CD4-positive, alpha-beta T cell treated with Interleukin-2 at 100 ng/mL for 4 hours (primary cell): ENCODE measurements at places on chromosomes 12 and 14.

DNA sequence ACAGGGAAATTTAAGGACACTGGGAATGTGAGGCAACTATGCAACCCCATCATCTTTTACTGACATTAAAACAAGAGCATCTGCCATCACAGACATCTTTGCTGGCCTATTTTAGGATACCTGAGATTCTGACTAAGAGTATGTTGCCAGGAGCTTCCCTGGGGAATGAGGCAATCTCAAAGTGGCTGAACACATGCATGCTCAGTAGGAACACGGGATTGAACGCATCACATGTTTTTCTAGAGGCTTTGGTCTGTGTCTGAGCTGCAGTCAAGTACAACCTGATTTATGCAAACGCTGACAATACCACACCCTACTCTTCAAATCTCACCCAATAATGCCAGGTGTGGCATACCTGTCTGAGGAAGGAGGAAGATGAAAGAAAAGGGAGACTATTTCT, 416.5 kb downstream of the NELL2 start:
- DNase-seq: no peak

DNA sequence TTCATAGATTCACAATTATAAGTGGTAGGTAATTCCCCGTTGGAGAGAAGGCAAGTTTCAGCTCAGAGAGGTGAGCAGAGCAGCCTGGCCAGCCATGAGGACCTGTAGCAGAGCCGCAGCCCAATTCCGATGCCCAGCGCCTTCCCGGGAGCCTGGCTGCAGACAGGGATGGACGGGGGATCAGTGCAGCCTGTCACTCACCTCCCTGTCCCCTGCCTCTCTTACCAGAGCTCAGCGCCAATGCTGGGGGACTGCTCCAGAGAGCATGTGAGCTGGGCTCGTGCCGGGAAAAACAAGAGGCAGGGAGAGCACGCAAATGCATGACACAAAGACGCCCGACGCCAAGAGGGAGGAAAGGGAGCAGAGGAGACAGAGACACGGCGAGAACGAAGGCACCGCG, 231.9 kb downstream of the BCL11B start:
- no peak for DNase-seq

- DNase-seq: no peak
Measured at GRCh38 chr14:54718046-54718445, 151.1 kb downstream of the SAMD4A start.

GRCh38 chr12:2009623-2010022, 5.4 kb upstream of the DCP1B start:
- DNase-seq: peak; percentile 6
